Activated CD4-positive, alpha-beta T cell treated with anti-CD3 and anti-CD28 coated beads, Interleukin-2, amount 10 ng/mL, durations not matched to agents 24 days and 14 days (primary cell): ENCODE measurements at places on chromosomes 7 and 10. TPM values are rescaled to one million over a fixed set of nuclear protein-coding genes. Genes with fewer than 3 reads are reported as not detected.

DNA sequence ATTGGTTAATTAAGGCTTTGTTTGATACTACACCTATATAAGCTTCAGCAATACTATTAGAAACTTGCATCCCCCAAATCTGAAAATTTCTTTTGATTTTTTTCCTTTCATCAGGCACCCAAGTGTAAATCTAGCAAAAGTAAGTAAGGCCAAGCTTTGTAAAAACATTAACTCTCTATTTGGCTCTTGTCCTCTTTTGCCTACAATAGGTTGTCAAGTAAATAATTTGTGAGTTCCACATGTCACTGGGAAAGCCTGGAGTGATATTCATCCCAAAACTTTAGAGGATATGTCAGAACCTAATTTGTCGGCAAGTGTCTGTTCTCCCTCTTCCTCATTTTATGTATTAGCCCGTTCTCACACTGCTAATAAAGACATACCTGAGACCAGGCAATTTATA lies 492.4 kb downstream of the IPMK start:
- DNase-seq = no peak

DNA sequence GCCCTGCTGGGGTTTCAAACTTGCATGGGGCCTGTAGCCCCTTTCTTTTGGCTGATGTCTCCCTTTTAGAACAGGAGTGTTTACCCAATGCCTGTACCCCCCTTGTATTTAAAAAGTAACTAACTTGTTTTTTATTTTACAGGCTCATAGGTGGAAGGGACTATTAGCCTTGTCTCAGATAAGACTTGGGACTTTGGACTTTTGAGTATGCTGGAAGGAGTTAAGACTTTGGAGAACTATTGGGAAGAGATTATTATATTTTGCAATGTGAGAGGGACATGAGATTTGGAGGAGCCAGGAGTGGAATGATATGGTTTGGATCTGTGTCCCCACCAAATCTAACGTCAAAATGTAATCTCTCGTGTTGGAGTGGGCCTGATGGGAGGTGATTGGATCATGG lies 314.9 kb upstream of the SP8 start:
- no peak for DNase-seq

- no peak for DNase-seq
Observed at GRCh38 chr10:77522268-77522809, 115.3 kb downstream of the KCNMA1 start.

DNA sequence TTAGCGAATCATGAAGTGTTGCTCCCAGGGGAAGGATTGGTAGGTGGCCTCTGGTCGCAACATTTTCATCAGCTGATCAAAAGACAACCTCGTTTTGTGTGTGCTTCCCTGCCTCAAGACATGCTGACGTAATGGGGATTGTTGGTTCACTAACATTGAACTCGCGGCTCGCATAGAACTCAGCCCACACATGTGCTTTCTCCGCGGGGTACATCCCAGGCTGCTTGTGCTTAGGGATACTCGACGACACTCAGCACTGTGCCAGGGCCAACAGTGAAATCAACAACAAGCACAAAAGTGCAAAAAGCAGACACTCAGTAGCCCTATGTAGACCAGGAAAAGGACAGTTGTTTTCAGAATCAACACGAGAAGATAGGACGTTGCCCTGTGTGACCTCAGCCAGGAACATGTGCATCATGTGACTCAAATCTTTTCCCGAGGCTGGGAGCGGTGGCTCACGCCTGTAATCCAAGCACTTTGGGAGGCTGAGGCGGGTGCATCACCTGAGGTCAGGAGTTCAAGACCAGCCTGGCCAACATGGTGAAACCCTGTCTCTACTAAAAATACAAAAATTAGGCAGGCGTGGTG lies 20.8 kb downstream of the WIPI2 start:
- DNase-seq = no peak

DNA sequence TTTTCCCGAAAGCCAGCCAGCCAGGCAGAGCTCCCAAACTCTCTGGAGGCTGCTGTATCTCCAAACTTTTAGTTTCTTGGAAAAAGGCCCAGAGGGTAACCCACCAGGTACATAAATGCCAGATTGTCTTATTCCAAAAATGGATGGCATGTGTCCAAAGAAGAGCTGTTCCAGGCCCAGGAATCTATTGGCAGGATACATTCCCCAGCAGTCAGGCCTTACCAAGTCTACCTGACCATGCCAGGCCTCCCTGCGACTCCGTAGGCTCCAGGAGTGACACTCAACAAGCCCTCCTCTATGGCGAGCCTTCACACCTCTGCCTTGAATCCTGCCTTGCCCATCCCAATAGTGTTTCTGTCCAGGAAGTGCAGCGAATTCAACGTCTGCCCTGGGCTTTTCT lies 95.6 kb downstream of the GRB10 start:
- no peak for DNase-seq

DNA sequence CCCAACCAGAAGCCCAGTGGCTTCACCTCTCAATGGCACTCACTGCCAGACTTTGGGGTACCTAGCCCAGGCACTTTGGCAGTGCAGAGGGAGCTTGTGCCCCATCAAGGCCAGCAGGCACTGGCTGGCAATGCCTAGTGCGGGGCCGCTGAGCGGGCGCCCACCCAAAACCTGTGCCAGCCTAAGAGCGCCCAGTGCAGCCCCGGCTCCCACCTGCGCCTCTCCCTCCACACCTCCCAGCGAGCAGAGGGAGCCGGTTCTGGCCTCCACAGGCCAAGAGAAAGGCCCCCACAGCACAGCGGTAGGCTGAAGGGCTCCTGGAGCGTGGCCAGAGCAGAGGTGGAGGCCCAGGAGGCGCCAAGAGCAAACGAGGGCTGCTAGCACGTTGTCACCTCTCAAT lies 930.8 kb downstream of the IPMK start:
- no peak for DNase-seq

DNA sequence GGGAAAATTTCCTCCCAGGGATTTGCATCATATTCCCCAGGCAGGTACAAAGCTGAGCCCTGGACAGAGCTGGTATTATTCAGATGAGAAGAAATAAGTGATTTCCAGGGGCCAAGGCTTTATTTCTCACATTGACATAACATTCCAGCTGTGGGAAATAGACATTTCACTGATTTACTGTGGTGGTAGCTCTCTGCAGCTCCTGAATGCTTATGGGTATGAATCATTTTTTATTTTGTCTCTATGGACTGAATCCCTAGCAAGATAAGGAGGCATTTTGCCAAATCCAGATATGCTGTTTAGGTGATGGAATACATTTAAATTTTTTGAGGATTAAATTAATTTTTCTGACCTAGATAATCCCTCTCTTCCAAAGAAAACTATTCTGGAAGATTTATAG lies 97.9 kb downstream of the MTPN start:
- no peak for DNase-seq

DNA sequence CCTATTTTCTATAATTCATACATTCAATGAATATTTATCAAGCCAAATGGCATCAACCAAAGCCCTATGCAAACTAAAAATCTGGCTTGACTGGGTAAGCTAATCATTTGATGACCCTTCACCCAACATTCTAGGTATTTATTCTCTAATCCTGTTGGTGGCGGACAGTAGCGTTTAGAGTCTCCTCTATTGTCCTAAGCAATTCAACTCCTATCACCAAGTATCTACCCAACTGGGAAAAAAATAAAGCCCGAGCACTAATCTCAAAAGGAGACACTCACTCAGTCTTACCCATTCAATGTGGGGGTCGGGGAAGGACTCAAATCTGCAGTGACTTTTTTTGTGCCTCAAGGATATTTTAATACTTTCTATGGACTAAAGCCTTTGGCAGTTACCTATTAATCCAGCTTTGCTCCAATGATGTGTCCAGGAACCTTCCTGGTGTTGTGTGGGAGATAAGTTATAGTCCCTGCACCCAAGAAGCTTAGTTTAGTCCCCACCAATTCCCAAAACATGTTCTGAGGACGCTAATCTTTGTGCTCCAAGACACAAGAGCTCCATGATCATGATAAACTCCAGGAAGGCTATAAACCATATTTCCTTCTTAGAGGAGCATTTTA lies 30.6 kb downstream of the DNMBP start:
- no peak for DNase-seq

- no peak for DNase-seq
Observed at GRCh38 chr7:121449735-121450240, 53.7 kb upstream of the FAM3C start.

- DNase-seq = no peak
Observed at GRCh38 chr7:105278973-105279687, 109.6 kb downstream of the SRPK2 start.

GRCh38 chr10:71512761-71513539 lies 116.2 kb downstream of the CDH23 start:
- DNase-seq = no peak

DNA sequence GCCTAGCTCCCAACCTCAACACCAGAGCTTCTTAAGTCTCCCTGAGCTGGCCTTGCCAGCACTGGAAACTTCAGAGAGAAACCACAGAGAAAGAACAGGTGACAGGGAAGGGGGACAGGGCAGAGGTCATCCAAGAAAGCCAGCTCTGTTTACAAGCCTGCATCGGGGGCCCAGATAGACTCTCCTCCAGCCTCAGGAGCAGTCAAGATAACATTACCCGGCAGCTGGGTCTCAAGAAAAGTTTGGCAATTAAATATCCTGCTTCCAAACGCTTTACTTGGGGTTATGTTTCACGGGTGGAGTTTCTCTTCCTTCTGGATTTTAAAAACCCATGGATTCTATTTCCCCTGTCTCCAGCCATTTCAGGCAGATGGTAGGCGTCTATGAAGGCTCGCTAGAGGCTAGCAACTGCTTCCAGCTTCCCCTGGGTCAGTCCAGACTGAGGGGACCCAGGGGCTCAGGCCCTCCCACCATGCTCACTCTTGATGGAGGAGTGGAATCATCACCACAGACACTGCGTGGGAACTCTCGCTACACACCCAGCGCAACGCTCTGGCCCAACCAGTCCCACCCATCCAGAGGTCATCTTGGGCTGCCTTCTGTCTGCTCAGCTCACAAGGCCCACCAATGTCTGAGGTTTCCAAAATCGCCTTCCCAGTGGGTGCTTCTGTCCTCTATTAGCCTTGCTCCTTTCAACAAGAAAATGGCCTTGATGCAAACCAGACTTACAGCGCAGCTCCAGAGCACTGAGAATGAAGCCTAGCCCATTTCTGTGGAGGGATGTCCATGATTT lies 48.8 kb downstream of the SH3PXD2A start:
- no peak for DNase-seq

DNA sequence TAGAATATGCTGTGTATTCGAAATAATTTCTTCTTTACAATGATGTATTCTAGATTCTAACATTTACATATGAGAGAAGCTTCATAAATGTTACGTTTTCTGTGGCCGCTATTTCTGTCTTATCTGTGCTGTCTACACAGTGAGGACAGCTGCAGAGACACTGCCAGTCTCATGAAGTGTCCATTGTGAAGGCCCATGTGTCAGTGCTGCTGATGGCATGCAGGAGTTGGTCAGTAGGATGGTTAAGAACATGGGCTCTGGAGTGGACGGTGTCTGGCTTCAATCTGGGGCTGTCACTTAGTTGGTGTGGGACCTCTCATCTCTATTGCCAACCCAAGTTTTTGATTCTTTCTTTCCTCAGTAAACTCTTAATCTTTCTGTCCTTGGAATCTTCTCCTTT lies 137.3 kb downstream of the SDK1 start:
- DNase-seq = no peak

- no peak for DNase-seq
Observed at GRCh38 chr10:114897593-114897992, 40.4 kb upstream of the TRUB1 start.

DNA sequence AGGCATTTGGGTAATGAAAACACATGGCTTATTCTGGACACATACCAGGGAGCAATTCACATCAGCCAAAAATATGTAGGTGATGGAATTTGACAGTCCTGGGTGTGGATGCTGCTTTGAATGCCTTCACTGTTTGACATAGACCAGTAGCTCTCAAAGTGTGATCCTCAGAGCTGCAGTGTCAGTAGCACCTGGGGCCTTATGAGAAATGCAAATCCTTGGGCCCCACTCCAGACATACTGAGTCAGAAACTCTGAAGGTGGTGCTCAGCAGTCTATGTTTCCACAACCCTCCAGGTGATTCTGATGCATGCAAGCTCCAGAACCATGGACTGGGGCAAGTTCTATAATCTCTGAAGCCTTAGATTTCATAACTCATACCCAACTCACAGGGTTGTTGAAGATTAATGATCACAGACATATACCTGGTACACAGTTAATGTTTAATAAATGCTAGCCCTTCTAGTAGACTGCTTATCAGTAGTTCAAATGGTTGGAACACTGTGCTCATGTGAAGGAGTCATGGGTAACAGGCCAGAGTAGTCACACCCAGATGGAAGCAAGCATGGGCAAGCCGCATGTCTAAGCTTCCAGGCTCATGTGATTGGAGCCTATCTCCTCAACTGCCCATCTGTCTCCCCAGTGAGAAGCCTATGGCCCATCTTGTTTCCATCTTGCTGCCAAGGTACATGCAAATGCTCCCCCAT lies 715.7 kb downstream of the GRID1 start:
- DNase-seq = no peak

DNA sequence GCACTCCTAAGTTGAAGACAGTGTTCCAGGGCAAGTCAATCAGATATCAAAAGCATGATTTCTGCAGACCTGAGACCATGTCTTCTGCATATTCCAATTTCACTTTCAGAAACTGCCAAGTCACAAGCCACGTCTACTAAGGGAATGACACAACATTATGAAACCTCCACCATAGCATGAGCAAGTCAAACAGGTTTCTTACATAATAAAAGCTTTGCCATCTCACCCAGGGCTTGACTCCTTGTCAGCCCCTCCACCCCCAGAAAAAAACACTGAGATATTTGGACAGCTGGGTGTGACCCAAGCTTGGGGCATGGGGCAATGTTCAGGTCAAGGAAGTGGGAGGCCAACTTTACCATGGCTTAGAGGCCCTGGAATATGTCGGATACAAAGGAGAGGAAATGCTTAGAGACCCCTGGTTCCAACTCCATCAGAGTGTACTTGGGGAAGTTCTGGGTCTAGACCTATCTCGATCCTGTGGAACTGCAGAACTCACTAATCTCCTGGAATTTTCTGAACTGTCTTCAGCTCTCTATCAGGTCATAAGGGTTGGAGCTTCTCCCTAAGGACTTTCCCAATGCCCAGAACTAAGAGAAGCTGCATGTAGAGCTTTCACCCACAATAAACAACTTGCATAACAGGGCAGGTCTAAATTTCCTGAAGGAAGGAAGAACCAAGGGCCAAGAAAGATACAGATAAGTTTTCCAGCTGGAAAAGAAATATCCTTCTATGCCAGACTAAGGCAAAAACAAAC lies 80.6 kb upstream of the NAMPT start:
- no peak for DNase-seq

- DNase-seq = no peak
Observed at GRCh38 chr10:17128261-17128660, 1.4 kb downstream of the CUBN start.

DNA sequence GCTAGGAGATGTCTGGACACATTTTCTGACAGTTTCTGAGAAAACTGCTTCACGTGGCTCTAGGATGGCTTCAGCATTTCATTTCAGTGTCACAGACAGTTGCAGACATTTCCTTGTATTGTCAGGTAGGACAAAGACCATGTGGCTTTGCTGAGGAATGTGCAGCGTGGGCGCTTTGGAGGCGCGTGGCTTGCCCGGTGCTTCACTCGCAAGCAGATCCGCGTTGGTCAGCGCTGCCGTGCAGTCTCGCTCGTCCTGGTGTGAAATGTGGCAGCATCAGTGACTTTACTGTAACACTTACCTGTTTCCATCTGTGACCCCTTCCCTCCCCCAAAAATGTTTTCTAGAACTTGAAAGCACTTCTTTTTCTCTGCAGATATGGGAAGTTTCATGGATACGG lies 340.5 kb downstream of the SDK1 start:
- no peak for DNase-seq

- no peak for DNase-seq
Observed at GRCh38 chr10:75957314-75958120, 526.1 kb downstream of the LRMDA start.

FLNC gene
- total RNA-seq = 0.02 and 0.09 TPM in 2 replicates

HNRNPA2B1 gene
- 862 and 873 TPM in 2 replicates for total RNA-seq

TAS2R41 gene
- not detected in 2 replicates for total RNA-seq

PIP gene
- total RNA-seq = not detected in 2 replicates

SOSTDC1 gene
- total RNA-seq = not detected in 2 replicates

SMO gene
- 0.28 and 0.37 TPM in 2 replicates for total RNA-seq

CYP3A5 gene
- not detected in 2 replicates for total RNA-seq
